ENCODE measurements at places on chromosomes 13 and 19.

DNA sequence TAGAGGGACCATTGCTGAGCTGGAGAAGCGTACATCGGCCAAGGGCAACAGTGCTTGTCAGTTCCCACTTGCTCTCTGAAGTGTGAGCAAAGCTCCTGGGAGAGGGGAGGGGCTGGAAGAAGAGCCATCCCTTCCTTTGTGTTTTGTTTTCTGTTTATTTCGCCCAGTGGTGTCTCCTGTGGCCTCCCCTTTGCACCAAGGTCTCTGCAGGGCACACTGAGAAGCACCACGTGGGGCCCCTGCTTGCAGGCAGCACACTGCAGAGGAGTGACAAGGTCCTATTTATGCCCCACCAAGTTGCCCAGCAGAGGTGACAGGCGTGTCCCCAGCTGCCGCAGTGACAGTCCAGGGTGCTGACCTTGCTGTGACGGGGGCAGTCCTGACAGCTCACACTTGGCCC lies 24.0 kb downstream of the GRIN2D start:
- no peak for DNase-seq

GRCh38 chr19:28403690-28404089 lies 809.3 kb downstream of the UQCRFS1 start:
- DNase-seq: no peak

DNA sequence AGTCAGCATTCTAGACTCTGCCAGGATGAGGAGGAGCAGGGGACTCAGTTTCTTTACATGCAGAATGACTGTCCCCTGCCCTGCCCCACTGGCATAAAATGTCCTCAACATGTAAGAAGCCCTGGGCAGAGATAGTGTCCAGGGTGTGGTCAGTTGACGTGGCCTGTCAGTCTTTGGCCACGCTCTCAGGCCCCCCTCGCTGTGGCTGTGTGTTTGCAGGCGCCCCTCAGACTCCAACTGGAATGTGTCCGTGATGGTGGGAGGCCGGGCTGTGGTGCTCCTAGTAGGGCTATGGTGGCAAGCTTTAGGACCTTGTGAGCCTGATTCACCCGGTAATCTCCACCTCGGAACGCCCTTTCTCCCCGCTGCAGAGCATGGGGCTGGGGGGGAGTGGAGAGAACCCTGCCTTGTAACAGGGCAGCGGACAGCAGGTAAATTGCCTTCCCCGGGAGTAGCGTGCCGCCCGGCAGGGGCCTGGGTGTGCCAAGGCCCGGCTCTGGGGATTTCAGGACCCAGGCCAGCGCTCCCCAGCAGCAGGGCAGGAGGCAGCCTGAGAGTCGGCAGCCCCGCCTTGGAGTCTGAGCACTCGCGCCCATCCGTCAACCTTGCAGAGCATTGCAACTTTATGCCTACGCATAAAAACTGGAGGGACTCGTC lies 62.3 kb downstream of the CHST8 start:
- peak; percentile 83 for DNase-seq

GRCh38 chr19:15296841-15297415 lies 35.4 kb downstream of the BRD4 start:
- no peak for DNase-seq

- no peak for DNase-seq
These were observed 12.3 kb downstream of the ATP7B start for GRCh38 chr13:51998723-51999509.

GRCh38 chr13:55298201-55298600 lies 1842.5 kb upstream of the PRR20A start:
- no peak for DNase-seq

DNA sequence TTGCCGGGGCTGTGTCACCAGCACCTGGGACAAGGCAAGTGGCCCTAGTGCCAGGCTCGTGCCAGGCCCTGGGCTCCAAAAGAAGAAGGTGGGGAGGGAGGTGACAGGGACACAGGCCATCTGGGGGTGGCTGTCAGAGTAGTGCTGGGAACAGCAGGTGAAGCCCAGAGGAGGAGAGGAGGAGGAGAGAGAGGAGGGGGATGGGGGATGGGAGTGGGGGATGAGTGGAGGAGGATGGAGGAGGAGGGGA lies 18.7 kb downstream of the LSM4 start:
- no peak for DNase-seq

- DNase-seq: no peak
These were observed 58.1 kb downstream of the TRPC4 start for GRCh38 chr13:37811441-37811840.

DNA sequence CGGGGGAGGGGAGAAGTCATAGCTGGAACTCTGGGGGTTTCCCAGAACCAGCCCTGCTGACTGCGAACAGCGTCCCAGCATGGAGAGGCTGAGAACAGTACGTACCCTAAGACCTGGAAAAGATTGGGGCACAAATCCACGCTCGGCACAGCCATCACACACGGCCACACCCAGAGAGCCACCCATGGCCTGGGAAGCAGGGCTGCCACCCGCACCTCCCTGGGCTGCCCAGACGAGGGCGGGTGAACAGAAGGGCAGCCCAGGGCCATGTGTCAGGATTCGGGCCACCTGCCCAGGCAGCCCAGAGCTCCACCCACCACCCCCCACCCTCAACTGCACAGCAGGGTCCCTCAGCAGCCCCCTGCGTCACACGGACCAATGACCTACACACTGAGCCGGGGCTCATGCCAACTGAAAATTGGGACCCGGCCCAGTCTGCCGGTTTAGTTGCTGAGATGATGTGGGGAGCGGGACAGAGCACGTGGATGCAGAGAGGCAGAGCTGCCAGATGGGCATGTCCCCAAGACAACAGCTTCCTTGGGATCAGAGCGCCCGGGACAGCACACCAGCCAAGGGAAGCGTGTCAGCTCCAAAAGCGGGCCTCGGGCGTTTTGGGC lies 8.5 kb downstream of the UBXN6 start:
- DNase-seq: no peak

GRCh38 chr13:36706755-36707154 lies 32.9 kb downstream of the SERTM1 start:
- no peak for DNase-seq

DNA sequence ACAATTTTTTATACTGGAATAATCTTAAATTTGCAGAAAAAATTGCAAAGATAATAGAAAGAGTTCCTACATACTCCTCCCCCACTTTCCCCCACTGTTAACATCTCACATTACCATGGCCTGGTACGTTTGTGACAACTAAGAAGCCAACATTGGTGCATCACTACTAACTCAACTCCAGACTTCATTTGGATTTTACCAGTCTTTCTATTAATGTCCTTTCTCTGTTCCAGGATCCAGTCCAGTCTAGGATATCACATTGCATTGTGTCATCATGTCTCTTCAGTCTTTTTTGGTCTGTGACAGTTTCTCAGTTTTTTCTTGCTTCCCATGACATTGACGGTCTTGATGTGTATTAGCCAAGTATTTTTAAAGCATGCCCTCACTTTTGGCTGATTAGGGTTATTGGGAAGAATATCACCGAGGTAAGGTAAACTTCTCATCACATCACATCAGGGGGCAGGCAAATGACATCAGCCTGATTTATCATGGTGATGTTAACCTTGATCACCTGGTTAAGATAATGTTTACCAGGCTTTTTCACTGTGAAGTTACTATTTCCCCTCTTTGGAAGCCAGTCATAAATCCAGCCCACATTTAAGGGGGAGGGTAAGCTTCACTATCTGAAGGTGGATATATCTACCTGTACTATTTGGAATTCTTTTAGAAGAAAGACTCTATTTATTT lies 322.1 kb downstream of the ENOX1 start:
- DNase-seq: no peak

DNA sequence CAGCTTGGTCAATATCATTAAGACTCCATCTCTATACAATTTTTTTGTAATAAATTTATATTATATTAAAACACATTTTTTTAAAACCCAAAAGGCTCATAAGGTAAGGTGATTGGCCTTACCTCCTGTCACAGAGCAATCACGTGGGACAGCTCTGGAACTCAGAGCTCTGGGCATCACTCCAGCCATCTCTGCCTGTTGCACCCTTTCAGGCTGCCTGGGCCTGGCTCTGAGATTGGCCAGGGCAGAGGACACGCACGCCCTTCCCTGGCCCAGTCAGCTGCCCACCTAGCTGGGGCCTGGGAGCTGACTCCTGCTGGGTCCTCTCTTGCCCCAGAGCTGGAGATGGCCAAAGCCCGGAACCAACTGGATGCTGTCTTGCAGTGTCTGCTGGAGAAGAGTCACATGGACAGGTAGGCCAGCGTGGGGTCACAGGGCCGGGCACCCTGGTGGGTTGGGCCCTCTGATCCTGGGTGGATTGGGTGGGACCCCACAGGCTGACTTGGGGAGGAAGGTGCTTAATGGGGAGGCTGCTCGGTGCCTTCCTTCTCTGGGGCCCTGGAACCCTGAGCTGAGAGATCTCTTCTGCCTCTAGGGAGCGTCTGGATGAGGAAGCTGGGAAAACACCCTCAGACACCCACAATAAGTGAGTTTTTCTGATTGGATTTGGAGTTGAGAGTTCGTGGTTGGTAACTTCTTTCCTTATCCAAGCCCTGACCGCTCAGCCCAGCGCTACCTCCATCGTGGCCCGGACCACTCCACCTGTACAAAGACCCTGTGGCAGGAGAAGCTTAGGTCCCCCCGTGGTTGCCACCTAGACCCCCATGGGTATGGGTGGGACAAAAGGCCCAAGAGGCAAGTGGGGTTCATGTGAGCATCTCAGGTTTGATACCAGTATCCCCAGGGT lies 3.7 kb downstream of the LIN37 start:
- no peak for DNase-seq
